Renal cortex interstitium (tissue), 15 donors: ENCODE measurements at places on chromosomes 1 and 21. TPM values are rescaled to one million over a fixed set of nuclear protein-coding genes. Genes with fewer than 3 reads are reported as not detected.

- no peak for DNase-seq
These were observed 56.7 kb upstream of the GFI1 start for GRCh38 chr1:92543131-92544055.

DNA sequence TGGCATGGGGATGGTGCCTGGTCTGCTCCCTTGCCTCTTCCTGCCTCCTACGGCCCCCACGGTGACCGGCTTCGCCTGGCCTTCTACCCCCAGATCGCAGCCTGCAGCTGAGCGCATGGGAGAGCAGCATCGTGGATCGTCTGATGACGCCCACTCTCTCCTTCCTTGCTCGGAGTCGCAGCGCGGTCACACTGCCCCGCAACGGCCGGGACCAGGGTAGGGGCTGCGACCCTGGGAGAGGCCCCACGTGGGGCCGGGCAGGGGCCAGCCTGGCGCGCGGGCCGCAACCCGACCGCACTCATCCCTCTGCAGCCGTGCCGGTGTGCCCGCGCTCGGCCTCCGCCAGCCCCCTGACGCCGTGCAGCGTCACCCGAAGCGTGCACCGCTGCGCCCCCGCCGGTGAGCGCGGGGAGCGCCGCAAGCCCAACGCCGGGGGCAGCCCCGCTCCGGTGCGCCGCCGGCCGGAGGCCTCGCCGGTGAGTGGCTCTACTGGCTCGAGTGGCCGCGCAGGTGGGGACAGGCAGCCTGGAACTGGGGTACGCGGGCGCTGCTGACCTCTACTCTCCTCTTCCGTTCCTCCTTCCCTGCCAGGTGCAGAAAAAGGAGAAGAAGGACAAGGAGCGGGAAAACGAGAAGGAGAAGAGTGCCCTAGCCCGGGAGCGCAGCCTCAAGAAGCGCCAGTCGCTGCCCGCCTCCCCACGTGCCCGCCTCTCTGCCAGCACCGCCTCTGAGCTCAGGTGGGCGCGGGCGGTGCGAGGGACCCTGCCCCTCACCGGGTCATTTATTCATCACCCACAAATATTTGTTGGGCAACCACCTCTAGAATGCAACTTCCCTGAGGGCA lies 20.4 kb downstream of the MAP7D1 start:
- DNase-seq: no peak

GRCh38 chr1:166079276-166079675 lies 87.5 kb downstream of the FAM78B start:
- no peak for DNase-seq

- DNase-seq: no peak
These were observed at the start of gene DIRAS3 for GRCh38 chr1:68049941-68050878. DIRAS3 (minus strand) TSS chr1:68050627; CDS start chr1:68047297, 3,330 bp downstream.

DNA sequence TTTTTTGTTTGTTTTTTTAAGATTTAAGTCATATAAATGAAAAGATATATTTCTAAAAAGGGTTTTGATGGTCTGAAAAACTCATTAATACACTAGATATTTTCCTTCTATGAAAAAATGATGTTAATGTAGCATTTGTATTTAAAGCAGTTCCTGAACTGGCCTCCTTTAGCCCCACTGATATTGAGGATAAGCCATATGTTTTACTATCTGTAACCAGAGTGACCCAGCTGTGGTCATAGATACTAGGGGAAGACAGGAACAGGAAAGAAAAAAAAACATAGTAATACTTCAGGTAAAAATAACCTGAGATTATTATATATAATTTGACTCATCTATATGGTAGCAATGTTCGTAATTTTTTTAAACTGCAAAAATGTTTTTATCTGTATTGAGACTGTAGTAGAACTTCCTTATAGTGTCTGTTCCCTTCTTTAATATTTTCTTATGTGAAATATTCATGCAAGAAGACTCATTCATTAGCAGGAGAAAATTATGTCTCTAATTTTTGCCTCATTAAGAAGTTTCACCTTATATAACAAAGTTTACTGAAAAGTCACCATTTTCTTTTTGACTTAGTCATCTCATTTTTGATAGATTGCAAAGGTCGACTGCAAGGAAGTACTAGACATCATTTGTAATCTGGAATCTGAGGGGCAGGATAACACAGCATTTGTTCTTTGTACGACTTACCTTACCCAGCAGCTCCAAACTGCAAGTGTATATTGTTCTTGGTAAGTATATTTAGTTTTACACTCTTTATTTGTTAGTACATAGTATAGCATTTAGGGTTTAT lies 25.6 kb upstream of the TMCO2 start:
- DNase-seq: no peak

GRCh38 chr1:180927348-180927747 lies 14.7 kb downstream of the KIAA1614 start:
- no peak for DNase-seq

- no peak for DNase-seq
These were observed 403.2 kb upstream of the ADAMTS5 start for GRCh38 chr21:27369978-27370571.

DNA sequence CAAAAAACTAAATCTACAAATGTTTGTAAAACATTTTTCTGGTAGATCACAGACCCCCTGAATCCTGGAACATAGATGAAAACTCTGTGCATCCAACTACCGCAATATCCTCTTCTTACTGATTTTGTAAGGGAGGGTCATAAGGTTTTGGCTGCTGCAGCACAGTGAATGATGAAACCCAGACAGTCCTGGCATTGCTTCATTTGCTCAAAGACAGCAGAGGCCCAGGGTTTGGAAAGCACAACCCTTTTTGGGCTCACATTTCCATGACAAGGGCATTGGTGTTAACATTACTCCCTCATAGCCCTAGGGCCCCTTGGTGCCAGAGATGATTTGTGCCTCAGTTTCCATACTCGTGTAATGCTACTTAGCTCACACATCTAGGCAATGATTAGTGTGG lies 51.2 kb downstream of the PLXNA2 start:
- no peak for DNase-seq

- DNase-seq: no peak
These were observed 35.7 kb upstream of the DUSP10 start for GRCh38 chr1:221777431-221778072.

- no peak for DNase-seq
These were observed 61.4 kb upstream of the TNFSF18 start for GRCh38 chr1:173112129-173112528.

GRCh38 chr1:59696421-59697115 lies 118.2 kb upstream of the HOOK1 start:
- DNase-seq: no peak

DNA sequence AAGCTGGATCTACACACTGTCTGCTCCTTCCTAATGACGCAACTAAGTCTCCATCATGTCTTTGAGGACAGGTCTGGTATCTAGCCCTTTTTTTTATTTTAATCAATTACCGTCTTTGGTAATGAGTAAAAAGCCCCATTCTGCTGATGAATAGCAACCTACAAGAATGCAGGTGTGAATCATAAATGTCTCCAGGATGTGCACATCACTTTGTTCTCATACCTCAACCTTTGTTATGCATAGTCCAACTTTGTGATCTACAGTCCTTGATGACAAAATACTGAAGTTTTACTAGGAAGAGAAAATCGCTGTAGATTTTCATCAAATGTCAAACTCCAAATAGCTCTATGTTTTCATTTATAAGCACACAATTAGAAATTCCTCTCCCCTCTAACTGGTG lies 39.3 kb downstream of the PLPPR5 start:
- DNase-seq: no peak

GRCh38 chr1:218890451-218890850 lies 283.2 kb upstream of the LYPLAL1 start:
- no peak for DNase-seq

DNA sequence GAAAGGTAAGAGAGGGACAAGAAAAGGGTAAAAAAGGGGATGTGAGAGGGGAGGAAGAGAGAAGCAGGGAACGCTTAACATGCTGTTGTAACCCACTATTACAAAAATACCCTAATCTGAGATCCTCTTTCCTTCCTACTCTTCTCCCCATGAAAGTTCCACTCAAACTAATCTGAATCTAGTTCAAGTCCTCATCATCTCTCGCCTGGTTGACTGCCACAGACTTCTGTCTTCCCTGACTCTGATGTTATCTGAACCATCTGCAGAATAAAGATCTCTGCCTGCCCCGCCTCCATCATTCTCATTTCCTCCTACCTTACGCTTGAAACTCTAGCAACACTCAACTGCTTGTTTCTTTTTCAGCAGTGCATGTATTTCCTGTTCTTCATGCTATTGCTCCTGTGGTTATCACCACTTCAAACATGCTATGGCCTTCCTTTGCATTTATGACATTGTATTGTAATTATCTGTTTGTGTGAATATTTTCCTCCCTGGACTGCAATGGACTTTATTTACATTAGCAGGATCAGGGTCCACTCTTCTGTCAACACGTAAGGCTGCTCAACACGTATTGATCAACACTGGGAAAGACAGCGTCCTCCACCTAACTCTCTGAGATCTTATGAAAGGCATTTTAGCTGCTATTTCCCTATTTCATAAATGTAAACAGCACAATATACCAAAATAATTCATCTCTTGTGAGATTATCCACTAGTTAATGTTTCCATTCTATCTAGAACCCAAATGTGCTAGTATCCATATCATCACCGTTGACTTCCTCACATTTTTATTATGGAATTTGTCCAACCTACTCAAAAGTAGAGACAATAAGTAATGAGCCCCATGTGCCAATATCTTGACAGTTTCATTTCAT lies 215.5 kb upstream of the USP25 start:
- no peak for DNase-seq

GRCh38 chr1:57272150-57272549 lies 151.7 kb downstream of the DAB1 start:
- no peak for DNase-seq

DNA sequence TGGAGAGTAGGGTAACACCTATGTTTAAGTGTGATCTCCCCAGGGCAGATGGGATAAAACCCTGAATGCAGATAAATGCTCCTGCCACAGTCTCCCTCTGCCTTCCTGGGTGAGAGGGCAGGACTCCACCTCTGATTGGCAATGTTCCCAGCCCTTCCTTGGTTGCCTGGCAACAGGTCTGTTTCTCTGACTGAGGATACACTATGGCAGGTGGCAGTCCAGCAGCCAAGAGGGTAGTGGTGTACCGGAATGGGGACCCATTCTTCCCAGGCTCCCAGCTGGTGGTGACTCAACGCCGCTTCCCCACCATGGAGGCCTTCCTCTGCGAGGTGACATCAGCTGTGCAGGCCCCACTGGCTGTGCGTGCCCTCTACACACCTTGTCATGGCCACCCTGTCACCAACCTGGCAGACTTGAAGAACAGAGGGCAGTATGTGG lies at the start of gene DCDC2B:
TSS of gene DCDC2B (plus strand) at position 199 of the 438 bp plus-strand sequence. CDS start at position 204, 5 bp downstream.
- no peak for DNase-seq

DNA sequence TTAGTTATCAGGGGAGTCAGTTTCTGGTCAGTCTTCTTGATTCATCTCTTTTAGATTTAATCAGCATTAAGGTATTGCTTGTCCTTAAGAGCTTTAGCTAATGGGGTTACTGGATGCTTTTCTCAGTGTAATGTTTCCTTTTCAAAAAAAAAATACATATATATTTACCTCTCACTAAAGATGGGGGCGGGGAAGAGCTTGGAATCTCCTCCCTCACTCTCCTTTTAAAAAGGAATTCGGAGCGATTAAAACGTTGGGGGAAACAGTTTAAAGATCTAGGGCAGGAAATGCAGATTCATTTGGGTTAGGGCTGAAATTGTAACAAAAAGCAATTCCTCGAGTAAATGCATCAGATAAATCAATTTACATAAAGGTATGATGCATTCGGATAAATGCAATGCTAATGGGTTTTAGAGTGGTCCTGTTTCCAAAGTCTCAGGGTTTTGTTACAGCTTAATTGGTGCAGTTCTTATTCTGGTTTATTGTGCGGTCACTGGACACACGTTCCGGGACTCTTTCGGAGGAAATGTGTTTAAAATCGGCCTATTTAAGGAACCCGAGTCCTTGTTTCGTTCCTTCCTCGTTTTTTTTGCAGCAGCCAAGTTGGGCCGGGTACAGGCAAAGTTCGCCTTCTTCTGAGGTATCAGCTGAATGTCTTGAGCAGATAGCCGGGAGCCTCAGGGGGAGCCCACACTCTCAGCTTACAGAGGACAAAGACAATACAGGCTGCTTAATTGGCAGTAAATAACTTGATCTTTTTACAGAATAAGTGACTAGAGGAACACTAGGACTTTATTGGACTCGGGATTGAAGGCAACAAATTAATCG lies 1.6 kb downstream of the LMO4 start:
- DNase-seq: no peak

DNA sequence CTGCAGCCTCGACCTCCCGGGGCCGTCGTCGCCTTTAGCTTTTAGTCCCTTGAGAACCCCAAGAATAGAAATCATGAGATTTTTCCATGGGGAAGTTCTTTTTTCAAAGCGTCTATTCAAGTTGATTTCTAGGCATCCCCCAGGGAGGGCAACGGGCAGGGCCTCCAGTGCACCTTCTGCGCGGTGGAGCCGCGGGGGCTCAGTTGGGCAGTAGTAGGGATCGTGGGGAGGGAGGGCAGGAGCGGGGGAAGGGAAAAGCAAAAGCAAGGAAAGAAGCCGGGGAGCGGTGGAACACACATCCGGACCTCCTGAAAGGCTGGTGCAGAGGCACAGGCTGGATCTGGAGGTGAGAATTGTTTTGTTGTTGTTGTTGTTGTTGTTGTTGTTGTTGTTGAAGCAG lies 103.4 kb downstream of the PPIAL4G start:
- no peak for DNase-seq

DNA sequence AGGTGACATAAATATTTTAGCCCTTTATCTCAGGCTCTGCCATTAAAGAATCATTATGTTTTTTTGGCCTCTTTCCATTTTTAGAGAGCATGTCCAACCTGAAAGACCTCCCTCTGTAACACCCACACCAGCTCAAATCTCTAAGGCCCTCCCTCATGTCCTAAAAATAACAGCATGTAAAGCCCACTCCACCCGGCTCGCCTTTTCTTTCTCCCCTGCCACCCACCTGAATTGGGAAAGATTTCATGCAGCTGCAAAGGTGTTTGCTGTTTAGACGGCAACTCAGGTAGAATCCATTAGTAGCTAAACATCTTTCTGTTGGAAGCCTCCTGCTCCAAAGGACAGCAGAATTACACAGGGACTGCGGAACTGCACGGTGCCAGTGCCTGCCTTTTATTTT lies 79.9 kb downstream of the DMRTA2 start:
- no peak for DNase-seq

GRCh38 chr1:185627171-185627570 lies 107.0 kb upstream of the HMCN1 start:
- no peak for DNase-seq

- DNase-seq: no peak
These were observed 115.7 kb upstream of the ATP1A1 start for GRCh38 chr1:116257341-116257767.

- DNase-seq: no peak
These were observed 115.2 kb upstream of the COA6 start for GRCh38 chr1:234258071-234258470.

The TACSTD2 gene
- polyA plus RNA-seq: 48.9 TPM

The LCE1D gene
- polyA plus RNA-seq: not detected

The NR0B2 gene
- 0.72 TPM for polyA plus RNA-seq

The PLEKHA6 gene
- 56.4 TPM for polyA plus RNA-seq

The PPIAL4G gene
- 0.11 TPM for polyA plus RNA-seq

The EXO5 gene
- polyA plus RNA-seq: 12.0 TPM

The LAD1 gene
- polyA plus RNA-seq: 26.9 TPM

The GBP1 gene
- polyA plus RNA-seq: 14.8 TPM

The VANGL2 gene
- polyA plus RNA-seq: 35.0 TPM
